ENCODE measurements at places on chromosomes 6 and 20.
A peak's percentile ranks its signal among the peaks of the same experiment; 100 is the strongest.

DNA sequence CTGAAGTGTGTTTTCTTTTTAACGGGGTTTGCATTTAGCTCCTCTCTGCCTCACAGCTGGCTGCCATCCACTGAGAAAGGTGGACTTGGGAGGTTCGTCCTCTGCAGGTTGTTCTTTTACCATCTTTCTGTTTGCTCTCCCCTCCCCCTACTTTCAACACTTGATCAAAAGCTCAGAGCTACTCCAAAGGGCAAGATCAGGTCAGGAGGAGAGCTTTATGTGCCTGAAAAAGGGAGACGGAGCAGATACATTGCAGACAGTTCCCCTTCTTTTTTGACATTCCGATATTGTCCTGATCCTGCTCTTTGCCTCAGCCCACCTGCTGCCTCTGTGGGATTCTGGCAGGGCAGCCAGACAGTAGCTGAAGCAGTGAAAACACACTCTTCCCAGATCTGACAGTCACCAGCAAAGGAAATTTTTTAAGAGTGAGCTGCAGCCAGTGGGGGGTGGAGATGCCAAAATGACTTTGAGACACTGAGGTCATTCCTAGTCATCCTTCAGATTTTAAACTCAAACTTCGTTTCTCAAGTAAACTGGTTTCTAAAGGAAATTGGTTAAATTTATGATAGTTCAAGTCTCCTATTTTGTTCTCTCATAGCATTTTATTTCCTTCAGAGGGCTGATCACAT lies 26.5 kb downstream of the SMLR1 start:
- peak; percentile 21 for DNase-seq

DNA sequence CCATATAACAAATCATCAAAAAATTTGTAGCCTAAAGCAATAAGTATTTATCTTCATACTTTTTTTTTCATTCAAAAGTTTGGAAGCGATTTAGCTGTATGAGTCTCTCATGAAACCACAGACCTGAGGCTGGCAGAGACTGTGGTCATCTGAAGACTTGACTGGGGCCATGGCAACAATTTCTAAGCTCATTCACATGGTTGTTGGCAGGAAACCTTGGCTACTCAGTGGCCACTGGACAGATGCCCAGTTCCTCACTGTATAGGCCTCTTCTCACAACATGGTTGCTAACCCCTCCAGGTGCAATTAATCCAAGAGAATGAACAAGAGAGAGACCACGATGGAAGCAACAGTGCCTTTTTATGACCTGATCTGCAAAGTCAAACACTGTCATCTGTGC lies 235.9 kb downstream of the BTBD3 start:
- DNase-seq: peak; percentile 59

- DNase-seq: no peak
These were observed 5.6 kb downstream of the PPP2R5D start for GRCh38 chr6:42989923-42990322.

DNA sequence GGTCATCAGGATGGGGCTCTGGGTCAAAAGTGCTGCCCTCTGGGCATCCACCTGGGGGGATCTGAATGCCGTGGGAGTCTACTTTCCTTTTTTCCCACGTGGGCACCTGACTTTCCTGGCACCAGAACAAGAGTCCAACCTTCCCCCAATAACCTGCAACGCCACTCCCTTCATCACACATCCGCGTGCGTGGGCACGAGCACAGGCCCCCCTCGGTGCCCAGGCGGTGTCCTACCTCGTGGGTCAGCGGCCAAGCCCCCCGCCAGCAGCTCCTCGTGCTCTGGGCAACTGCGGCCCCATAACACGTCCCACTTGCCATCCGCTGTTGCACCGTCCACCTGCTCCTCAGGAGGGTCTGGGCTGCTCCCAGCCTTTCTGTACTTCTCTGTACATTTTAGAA lies 87.0 kb downstream of the YTHDF1 start:
- DNase-seq: no peak

DNA sequence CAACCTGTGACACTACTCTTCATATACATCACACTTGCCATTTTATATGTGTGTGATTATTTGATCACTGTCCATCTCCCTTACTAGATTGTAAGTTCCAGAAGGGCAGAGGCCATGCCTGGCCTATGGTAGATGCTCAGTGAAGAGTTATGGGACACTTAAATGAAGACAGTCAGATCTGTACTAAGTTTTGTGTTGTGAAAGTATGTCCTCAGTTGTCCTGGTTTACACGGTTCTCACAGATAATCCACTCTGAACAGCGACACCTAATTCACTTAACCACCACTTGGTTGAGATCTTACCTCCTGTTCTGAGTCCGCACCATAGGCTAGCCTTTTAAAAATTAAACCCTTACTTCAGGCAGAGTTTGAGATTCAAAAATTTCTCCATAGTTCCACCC lies 434.1 kb upstream of the SOX4 start:
- no peak for DNase-seq

DNA sequence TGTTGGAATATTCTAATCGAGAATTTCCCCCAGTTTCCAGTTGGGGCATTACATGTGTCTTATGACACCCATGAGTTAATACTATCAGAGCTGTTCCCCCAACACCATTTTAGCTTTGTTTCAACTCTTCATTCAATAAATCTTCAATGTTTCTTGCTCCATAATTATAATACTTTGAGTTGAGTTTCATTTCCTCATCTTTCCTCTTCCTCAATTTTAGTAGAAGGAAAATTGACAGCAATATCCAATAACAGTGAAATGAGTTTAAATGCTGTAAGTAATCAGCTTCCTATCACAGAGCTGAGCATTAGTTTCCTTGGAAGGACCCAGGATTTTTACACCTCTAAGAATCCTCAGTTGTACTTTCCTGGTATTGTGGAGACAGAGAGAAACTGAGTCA lies 1.0 kb upstream of the STMND1 start:
- no peak for DNase-seq

GRCh38 chr20:58938541-58938940 lies 42.5 kb upstream of the NELFCD start:
- DNase-seq: no peak

- DNase-seq: no peak
These were observed 390.2 kb downstream of the EPM2A start for GRCh38 chr6:145345094-145345493.

GRCh38 chr6:97978855-97979271 lies 695.8 kb upstream of the MMS22L start:
- no peak for DNase-seq

DNA sequence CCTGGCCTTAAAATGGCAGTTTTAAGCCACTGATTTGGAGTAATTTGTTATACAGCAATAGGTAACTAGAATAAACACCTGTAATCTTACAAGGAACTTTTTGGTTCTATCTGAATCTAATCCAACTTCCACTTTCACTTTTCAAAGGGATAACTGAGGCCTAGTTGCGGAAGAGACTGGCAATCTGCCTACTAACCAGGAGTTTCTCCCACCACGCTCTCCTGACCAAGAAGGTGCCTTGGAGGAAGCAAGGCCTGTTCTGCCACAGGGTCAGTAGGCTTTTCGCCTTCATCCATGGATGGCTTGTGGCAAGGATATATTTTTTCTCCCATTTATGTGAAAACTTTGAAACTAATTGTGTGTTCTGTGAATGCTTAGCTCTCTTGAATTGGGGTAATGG lies 12.9 kb upstream of the MYBL2 start:
- DNase-seq: no peak

DNA sequence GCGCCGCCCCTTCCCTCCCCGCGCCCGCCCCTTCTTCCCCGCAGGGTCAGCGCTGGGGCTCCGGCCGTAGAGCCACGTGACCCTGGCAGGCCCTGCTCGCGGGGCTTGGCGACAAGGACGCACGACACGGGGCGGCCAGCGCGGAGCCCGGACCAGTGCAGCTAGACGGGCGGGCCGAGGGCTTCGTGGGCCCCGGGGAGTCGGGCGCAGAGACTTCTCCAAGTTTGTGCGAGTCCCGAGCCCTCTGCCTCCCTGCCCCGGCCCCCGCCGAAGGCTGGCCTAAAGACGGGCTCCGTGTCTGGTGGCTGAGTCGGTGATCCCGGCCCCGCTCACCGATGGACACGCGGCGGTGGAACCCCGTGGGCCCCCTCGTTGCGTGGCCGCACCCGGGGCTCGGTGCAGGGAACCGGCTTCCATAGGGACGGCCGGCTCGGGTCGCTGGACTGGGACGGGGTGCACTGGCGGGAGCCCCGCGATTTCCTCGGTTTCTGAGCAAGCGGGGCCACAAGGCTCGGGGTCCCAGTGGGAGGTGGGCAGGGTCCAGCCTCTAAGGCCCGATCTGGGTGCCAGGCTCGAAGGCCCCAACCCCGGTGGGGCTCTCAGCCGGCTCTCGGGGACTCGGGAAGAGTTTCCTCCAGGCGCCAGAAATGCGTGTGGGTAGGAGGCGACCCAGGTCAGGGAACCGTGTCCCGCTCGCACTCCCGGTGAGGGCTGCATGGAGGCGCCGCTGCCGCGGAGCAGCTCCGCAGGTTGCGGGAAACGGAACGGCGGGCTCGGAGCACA lies 452 bp upstream of the GATA5 start:
- DNase-seq: no peak

- DNase-seq: no peak
These were observed 9.9 kb downstream of the SDCBP2 start for GRCh38 chr20:1319051-1319450.

- peak; percentile 32 for DNase-seq
These were observed 79.0 kb upstream of the LAMA2 start for GRCh38 chr6:128803911-128804310.

All from amniotic epithelial cell (primary cell).